HCT116 (cell line): ENCODE measurements at places on chromosomes 13 and 19.

- DNase-seq: no peak
Measured at GRCh38 chr19:5595129-5595528, 27.4 kb upstream of the TINCR start.

DNA sequence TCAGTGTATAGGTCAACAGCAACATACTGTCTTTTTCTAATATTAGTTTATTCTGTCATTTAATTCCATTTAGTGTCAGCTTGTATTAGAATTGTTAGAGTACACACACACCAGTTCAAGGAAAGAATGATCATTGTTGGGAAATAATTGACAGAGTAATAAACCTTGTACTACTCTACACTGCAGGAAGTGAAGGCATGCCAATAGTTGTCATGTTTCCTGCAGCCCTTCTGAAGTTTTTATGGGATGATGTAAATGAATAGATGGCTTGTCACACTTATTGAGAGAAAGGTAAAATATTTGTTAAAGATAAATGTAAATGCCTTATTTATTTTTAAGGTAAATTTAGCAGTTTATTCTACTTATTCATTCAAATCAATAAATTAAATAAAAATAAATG is 306.9 kb upstream of the KLHL1 start:
- DNase-seq: no peak

DNA sequence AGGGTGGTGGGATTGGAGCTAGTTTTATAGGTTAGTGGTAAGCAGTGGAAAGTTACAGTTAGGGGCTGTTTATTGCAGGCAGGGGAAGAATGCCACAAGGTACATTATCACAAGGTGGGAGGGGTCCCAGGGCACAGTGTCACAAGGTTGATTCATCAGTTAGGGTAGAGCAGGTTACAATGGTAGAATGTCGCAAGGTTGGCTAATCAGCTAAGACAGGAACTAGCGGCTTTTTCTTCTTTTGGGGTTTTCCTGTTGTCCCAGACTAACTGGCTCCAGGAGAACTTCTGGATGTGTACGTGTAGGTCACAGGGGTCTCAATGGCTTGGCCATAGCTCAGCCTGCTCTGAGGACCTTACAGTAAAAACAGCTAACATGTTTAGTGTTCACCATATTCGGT is 1221.1 kb downstream of the SLITRK1 start:
- no peak for DNase-seq

DNA sequence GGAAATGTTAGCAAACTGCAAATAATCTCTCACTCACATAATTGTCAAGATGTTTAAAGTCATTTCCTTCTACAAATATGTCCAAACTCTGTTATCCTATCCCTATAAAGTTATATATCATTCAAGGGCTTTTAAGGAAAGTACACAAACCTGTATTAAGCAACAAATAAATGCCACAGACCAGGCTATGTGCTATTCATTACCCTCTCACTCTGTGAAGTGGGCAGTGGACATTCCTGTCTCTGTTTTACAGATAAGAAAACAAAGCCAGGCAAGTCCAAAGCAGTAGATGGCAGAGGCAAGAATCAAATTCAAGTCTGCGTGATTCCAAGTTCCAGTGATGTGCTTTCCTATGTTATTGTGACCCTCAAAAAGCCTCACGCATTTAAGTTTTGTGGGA is 140.6 kb downstream of the LHFPL6 start:
- DNase-seq: no peak

GRCh38 chr13:50760751-50761150 is 82.7 kb downstream of the DLEU7 start:
- no peak for DNase-seq

DNA sequence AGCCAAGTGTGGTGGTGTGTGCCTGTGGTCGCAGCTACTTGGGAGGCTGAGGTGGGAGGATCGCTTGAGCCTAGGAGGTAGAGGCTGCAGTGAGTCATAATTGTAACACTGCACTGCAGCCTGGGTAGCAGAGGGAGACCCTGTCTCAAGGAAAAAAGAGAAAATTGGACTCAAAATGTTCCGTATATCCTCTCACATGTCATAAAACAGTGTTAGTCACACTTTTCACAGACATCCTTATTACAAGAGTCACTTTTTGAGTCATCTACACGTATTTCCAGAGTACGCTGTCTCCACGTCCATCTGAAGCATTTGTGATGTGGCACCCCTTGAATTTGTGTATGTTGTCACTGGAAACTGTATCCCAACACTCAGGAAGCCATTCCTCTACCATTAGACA is 133.0 kb downstream of the SIPA1L3 start:
- DNase-seq: no peak

DNA sequence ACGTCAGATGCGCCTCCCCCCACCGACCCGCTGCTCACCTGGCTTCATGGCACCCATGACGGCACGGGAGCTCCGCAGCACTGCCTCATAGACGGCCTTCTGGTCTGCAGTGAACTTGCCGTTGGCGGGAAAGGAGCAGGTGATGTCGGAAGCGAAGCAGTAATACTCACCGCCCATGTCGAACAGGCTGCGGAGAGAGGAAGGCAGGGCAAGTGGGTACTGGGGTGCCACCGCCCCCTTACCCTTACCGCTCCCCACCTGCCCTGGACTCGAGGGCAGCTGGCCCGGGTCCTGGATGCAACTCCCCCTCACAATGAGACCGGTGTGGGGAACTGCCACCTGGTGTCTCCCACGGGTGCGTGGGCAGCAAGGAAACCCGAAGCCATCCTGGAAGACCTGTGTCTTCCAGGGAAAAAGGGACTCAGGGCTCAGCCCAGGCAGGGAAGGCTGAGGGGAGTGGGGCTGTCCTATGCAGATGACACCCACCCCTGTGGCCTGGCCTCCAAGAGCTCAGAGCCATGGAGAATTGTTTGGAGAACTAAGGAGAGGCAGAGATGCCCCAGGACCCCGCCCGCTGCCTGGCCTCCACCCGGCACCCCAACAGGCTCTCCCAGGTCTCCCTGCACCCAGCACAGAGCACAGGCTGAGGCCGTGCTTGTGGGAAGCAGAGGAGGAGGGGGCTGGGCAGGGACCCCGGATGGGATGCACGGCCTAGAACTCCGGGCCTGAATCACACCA is 28.3 kb downstream of the CEBPG start:
- no peak for DNase-seq

DNA sequence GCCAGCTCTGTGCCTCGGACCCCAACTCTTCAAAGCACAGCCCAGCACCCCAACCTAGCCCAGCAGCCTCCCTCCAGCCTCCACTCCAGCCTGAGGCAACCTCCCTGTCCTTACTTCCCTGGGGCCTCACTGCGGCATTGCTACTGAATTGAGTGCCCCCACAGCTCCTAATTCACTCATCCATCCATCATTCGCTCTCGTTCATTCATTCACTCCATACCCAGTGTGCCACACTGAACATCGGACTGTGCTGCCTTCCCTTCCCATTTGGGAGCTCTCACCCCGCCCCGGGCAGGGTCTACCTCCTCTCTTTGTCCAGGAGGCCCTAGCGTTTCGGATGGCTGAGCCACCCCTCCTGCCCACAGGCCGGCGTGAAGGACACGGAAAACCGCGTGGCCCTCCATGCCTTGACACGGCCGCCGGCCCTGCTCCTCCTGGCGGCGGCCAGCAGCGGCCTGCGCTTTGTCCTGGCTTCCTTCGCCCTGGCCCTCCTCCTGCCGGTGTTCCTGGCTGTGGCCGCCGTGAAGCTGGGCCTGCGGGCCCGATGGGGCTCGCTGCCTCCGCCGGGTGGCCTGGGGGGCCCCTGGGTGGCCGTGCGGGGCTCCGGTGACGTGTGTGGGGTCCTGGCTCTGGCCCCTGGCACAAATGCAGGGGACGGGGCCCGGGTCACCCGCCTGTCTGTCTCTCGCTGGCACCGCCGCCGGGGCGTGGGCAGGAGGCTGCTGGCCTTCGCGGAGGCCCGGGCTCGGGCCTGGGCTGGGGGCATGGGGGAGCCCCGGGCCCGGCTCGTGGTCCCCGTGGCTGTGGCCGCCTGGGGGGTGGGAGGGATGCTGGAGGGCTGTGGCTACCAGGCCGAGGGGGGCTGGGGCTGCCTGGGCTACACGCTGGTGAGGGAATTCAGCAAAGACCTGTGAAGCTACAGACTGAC is 1.3 kb downstream of the NAT14 start:
- DNase-seq: no peak

GRCh38 chr19:10817291-10818038 is 18.5 kb downstream of the TMED1 start:
- no peak for DNase-seq

GRCh38 chr13:106355866-106356265 is 179.6 kb downstream of the EFNB2 start:
- no peak for DNase-seq

DNA sequence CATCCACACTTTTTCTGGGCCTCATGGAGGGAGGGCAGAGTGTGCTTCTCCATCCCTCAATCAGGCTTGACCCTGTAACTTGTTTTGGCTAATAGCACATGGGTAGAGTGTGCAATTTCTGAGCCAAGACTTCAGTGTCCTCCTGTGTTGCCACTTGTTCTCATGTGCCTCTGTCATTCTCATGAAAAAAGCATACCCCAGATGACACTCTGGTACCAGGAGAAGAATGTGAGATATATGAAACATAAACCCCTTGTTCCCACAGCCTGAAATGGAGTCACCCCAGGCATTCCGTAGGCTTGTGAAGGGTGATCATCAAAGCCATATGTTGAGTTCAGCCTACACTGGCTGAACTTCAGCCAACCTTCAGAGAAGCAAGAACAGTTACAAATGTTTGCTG is 239.2 kb upstream of the MIR17HG start:
- DNase-seq: no peak

GRCh38 chr13:48579165-48579918 is 46.5 kb upstream of the RCBTB2 start:
- DNase-seq: no peak

DNA sequence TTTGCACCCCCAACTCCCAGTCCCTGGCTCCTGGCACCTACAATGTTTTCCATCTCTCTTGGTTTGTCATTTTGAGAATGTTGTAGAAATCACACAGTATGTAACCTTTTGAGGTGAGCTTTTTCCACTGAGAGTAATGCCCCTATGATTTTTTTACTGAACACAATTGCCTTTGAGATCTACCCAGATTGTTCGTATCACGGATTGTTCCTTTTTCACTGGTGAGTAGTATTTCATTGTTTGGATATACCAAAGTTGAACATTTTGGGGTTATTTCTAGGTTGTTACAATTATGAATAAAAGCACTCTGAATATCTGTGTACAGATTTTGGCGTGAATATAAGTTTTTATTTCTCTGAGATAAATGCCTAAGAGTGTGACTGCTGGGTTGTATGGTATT is 17.7 kb upstream of the ANKRD10 start:
- no peak for DNase-seq

DNA sequence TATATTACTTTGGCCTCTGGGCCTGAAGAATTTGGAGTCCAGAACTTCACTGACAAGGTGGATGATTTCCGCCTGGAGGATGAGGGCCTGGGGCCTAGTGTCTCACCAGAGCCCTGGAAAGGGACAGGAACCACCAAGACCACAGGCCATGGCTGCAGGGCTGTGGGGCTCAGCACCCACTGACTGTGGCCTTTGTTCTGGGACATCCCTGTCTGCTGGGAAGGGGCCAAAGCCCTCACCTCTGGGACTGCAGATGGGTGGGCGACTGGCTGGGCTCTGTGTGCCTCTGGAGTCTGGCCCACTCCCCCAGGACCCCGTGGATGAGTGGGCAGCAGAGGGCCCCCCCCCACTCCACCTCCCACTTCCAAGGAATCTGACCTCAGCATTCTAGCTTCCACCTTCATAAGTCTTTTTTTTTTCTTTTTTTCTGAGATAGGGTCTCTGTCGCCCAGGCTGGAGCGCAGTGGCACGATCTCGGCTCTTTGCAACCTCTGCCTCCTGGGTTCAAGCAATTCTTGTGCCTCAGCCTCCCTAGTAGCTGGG is 20.3 kb downstream of the CHST8 start:
- DNase-seq: no peak

GRCh38 chr19:35063940-35064818 is 22.7 kb downstream of the HPN start:
- no peak for DNase-seq

DNA sequence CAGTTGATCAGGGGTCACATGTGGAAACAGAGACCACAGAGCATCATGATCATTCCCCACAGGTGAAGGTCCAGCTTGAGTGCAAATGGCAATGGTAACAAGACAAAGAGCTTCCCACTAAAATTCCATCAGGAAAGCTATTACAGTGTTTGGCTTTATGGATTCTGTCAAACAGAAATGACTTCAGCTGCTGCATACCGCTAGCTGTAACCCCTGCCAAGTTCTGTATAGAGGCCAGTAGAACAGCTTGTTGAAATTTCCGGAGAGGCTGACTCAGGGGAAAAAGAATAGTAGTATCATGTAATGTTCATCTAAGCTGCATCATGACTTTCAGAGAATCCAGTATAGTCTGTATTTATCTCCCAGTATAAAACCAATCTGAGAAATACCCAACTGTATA is 1704.7 kb downstream of the SLITRK5 start:
- DNase-seq: no peak

- no peak for DNase-seq
Measured at GRCh38 chr13:43805681-43806128, 18.9 kb upstream of the ENOX1 start.

- DNase-seq: peak; percentile 28
Measured at GRCh38 chr19:13428352-13428751, 77.9 kb downstream of the CACNA1A start.

DNA sequence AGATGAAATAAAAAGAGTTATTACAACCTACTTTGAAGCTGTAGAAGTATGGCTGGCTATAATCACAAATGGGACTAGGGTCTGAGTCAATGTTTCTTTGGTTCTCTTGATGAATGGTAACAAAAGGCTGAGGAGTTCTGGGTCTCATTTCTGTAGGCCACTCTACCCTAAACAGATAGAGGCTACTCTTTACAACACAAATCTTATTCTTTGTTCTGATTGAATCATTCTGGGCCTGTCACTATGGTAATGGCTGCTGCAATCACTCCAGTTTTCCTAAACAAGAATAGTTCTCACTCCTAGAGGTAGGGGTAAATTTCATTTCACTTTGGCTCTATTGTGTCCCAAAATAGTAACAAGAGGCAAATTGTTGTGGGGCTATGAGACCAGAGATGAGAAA is 1714.3 kb upstream of the PCDH20 start:
- DNase-seq: no peak

GRCh38 chr13:27375686-27376326 is 48.6 kb upstream of the GTF3A start:
- DNase-seq: peak; percentile 70

DNA sequence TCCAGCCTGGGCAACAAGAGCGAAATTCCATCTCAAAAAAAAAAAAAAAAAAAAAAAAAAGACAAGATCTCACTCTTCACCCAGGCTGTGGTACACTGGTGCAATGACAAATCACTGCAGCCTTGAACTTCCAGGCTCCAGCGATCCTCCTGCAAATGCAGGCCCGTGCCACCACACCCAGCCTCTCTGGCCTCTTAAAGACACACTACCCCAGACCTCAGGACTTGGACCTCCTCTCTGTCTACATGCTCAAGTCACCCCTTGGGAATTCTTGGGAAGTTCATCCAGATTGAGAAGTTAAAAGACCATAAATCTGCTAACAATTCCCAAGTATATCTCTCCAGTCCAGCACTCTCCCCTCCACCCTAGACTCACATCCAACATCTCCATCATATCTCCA is 10.6 kb upstream of the HIPK4 start:
- DNase-seq: no peak

GRCh38 chr13:78317030-78317429 is 286.3 kb downstream of the POU4F1 start:
- DNase-seq: no peak
